ENCODE measurements at places on chromosomes 5 and 9.

DNA sequence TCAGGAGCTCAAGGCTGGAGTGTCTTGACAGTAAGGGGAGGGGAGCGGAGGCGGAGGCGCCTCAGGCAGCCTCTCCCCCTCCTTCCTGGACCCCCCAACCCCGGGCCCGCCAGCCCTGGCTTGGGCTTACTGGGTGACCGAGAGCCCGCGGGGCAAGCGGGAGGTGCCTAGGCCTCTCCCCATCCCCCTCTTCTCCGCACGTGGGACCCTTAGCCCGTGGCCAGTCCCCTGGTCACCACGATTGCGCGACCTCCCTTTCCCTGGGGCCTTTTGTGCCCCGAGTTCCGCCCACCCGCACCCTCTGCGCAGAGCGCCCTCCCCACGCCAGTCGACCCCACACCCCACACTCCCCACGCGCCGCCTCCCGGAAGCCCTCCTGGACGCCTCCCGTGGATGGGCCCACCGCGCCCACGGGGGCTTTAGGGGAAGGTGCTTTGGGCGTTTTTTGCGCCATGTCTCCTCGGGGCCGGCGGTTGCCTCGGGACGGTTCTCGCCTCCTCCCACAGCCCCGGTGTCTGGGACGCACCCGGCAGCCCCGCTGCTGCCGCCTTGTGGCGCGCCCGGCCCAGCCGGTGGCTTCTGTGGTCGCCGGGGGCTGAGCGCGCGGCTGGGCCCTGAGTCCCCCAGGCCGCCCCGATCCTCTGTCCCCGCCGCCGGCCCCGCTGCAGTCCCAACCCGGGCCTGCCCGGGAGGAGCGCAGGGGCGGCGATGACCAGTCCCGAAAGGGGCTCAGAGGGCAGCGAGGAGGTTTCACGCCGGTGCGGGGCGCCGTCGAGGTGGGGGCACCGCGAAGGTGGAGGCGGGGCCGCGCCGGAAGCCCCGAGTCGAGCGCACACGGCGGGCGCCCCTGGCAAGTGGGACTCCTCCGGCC is 3.2 kb downstream of the TOR4A start:
- no peak for DNase-seq

DNA sequence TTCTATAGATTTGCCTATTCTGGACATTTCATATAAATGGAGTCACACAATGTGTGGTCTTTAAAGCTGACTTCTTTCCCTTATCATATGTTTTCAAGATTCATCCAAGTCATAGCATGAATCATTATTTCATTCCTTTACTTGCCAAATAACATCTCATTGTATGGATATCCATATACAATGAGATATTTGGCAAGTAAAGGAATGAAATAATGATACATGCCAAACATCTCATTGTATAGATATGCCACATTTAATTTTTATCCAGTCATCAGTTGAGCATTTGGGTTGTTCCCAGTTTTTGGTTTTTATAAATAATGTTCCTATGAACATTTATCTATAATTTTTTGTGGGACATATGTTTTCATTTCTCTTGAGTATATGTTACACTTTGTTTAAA is 20.5 kb upstream of the OR2K2 start:
- DNase-seq: no peak

GRCh38 chr5:16489322-16489791 is 23.8 kb upstream of the ZNF622 start:
- DNase-seq: peak; percentile 84

GRCh38 chr5:174599992-174600391 is 124.4 kb upstream of the MSX2 start:
- DNase-seq: no peak

- DNase-seq: no peak
Observed at GRCh38 chr9:36949466-36949865, 84.6 kb downstream of the PAX5 start.

DNA sequence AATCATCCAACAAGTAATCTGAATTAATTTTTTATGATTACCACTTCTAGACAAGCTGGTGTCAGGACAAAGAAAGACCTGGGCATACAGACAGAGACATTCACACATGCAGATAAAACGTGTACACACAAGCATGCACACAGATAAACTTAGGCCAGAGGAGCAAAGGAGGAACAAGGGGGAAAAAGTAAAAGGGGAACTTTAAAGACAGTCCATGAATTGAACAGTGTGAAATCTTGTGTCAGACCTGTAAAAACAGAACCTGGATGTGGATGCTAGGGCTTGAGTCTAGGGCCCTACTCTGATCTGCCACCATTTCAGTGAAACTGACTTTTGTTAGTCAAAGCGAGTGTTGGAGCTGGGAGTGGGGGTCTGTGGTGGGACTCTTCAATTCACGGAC is 11.2 kb upstream of the ZSWIM6 start:
- DNase-seq: no peak

DNA sequence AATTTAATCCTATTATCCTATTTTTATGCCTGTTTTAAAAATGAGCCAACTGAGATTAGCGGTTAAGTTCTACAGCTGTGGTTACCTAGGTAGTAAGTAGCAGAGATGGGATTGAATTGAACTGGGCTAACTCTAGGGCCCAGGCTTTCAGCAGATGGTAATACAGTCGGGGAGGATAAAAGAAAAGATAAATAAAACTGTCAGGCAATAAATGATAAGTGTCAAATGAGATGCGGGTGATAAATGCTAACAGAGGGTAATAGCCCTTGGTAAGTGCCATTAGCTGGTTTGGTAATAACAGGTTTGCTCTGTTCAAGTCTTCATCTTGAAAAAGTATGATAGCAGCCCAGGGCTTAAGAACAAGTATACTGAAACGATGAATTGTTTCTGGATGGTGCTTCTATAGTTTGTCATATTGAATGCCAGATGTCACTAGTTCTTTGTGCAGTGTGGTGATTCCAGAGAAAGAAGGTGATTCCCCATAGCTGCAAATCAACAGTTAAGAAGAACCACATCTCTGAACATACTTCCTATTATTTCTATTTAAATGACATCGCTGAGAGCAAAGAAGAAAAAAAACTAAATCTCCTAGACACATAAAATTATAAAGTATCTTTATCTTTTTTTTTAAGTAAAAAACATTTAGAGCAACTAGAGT is 360.8 kb upstream of the PANK3 start:
- no peak for DNase-seq

GRCh38 chr5:150639377-150639692 is 1.1 kb upstream of the SYNPO start:
- DNase-seq: no peak

DNA sequence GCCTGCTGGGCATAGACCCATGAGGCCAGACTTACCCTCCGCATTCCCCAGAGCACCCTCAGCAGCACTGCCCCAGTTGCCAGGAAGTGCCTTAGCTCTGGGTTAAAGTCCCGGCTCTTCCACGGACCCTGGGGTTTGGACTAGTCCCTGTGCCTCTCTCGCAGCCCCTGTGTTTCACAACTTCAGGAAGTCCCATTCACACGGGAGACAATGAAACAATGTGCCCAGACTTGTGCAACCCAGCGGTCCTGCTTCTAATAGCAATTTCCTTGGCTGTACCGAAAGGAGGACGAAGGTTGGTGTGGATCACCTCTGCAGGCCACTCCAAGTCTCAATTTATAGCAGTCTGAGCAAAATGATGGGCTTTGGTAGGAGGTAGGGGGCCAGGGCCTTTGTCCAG is 41.8 kb upstream of the FAT2 start:
- DNase-seq: no peak

- peak; percentile 13 for DNase-seq
Observed at GRCh38 chr9:136438548-136439480, 831 bp downstream of the INPP5E start.

DNA sequence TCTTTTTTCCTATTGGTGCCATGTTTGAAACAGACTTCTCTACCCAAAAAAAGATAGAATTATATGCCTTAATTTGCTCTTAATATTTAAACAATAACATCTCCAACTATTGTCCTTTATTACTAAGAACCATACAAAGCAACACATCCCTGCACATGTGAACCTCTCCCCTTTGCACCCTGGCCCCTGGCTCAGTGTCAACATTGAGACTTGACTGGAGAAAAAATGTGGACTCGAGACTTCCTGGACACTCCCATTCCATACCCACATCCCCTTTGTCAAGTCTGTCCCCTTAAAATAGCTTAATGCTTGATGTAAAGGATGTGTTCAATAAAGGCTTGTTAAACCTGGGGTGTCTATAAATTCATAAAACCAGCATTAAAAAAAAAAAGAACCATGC is 53.2 kb downstream of the TTC39B start:
- no peak for DNase-seq

- DNase-seq: no peak
Observed at GRCh38 chr5:132182359-132183040, 45.2 kb downstream of the P4HA2 start.

DNA sequence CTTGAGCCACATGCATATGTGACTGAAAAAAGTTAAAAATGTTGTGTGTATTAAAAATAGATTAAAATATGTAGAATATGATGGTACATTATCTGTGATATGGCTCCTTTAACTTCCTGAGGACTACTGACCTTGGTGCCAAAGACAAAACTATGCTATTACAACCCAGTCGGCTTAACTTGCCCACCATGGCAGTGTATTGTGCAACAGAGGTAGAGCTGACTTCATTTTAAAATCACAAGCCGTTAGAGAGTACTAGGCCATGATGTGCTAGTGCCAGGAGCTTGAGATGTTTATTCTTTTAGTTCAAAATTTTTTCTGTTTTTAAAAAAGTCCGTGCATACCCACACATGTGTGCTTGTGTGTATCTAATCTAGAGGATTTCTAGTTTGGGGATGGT is 46.3 kb downstream of the NAA35 start:
- no peak for DNase-seq
